ENCODE measurements at places on chromosomes 6 and 20. TPM values are rescaled to one million over a fixed set of nuclear protein-coding genes. Genes with fewer than 3 reads are reported as not detected.
A peak's percentile ranks its signal among the peaks of the same experiment; 100 is the strongest.

DEFB124 gene
- 0.76 TPM for polyA plus RNA-seq

WFDC10B gene
- polyA plus RNA-seq = not detected

ENPP5 gene
- 5.9 TPM for polyA plus RNA-seq

OLIG3 gene
- polyA plus RNA-seq = not detected

TSPO2 gene
- not detected for polyA plus RNA-seq

WFDC12 gene
- polyA plus RNA-seq = not detected

FUT9 gene
- polyA plus RNA-seq = not detected

- H3K27ac ChIP-seq = no peak overlapping the region
- no peak for DNase-seq
- H3K4me3 ChIP-seq = no peak overlapping the region
- no peaks in the 10 kb centered on the region for H3K27me3 ChIP-seq
- no peaks in the 10 kb centered on the region for H3K4me1 ChIP-seq
- no peaks in the 10 kb centered on the region for H3K36me3 ChIP-seq
Observed at GRCh38 chr6:80325742-80326141, 219.3 kb downstream of the BCKDHB start.

GRCh38 chr6:31922942-31923341 lies 4.6 kb upstream of the C2 start:
- H3K4me1 ChIP-seq = no peaks in the 10 kb centered on the region
- H3K36me3 ChIP-seq = no peaks in the 10 kb centered on the region
- DNase-seq = no peak
- H3K27me3 ChIP-seq = no peaks in the 10 kb centered on the region
- H3K27ac ChIP-seq = no peak overlapping the region

DNA sequence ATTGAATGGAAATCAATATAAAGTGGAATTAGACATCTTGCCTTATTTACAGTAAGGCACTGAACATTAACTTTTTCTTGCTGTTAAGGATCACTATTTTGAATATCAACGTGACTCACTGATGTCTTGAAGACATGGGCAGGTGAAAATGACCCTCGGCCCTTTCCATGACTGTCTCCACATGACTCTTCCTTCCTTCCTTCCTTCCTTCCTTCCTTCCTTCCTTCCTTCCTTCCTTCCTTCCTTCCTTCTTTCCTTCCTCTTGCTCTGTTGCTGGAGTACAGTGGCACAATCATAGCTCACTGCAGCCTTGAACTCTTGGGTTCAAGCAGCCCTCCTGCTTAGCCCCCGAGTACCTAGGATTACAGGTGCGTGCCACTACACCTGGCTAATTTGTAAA lies 52.2 kb upstream of the TOX2 start:
- no peak for DNase-seq
- H3K36me3 ChIP-seq = no peaks in the 10 kb centered on the region
- no peak overlapping the region for H3K4me3 ChIP-seq
- no peaks in the 10 kb centered on the region for H3K27me3 ChIP-seq
- no peaks in the 10 kb centered on the region for H3K4me1 ChIP-seq
- H3K27ac ChIP-seq = no peak overlapping the region

DNA sequence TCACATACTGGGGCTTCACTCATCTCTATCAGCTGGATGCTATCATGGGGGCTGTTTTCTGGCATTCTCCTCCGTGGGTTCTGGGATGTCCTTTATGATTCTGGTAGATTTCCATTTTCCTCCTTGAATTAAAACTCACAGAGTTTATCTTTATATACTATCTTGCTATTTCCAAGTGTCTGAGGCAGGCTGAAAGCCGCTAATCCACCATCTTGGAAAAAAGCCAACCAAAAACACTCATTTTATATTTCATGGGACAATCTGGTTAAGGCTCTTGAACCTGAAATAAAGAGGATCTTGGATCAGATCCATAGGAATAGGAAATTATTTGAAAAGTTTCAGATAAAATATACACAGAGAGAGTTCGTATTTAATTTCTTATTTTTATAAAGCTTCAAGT lies 86.0 kb downstream of the AFG1L start:
- no peak overlapping the region for H3K4me3 ChIP-seq
- no peak for DNase-seq
- no peaks in the 10 kb centered on the region for H3K4me1 ChIP-seq
- no peaks in the 10 kb centered on the region for H3K36me3 ChIP-seq
- no peak overlapping the region for H3K27ac ChIP-seq

DNA sequence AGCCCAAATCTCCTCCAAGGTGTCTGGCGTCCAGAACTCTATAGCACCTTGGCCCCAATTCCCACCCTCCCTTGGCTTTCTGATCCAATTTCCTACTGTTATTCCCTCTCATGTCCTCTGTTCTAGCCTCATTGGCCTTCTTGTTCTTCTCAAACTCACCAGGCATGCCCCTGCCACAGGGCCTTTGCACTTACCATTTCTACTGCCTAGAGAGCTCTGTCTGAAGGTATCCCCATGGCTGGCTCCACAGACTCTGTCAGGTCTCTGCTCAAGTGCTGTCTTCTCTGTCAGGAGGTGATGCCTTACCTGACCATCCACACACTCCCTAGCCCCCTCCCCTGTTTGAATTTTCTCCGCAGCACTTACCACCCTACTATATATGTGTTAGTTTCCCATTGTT lies 5.6 kb upstream of the BMP6 start:
- no peaks in the 10 kb centered on the region for H3K4me1 ChIP-seq
- no peak for DNase-seq
- H3K27ac ChIP-seq = no peak overlapping the region
- no peaks in the 10 kb centered on the region for H3K36me3 ChIP-seq

GRCh38 chr6:79861023-79861422 lies 86.3 kb downstream of the ELOVL4 start:
- no peaks in the 10 kb centered on the region for H3K36me3 ChIP-seq
- H3K4me1 ChIP-seq = no peaks in the 10 kb centered on the region
- DNase-seq = no peak
- no peak overlapping the region for H3K4me3 ChIP-seq

DNA sequence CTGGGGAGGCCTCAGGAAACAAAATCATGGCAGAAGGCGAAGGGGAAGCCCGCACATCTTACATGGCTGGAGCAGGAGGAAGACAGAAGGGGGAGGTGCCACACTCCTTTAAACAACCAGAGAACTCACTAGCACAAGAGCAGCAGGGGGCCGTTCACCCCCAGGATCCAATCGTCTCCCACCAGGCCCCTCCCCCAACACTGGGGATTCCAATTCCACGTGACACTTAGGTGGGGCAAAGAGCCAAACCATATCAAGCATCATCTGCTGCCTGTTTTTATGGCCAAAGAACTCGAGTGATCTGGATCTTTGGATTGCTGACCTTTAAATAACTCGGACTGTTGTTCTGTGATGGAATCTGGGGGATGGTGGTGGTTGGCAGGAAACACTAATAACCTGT lies 28.0 kb downstream of the PNLDC1 start:
- no peaks in the 10 kb centered on the region for H3K36me3 ChIP-seq
- no peaks in the 10 kb centered on the region for H3K27me3 ChIP-seq
- no peak overlapping the region for H3K27ac ChIP-seq
- H3K4me1 ChIP-seq = no peaks in the 10 kb centered on the region

- H3K36me3 ChIP-seq = no peaks in the 10 kb centered on the region
- DNase-seq = no peak
- no peak overlapping the region for H3K27ac ChIP-seq
- no peaks in the 10 kb centered on the region for H3K27me3 ChIP-seq
- no peak overlapping the region for H3K4me3 ChIP-seq
Observed at GRCh38 chr6:17365961-17366360, 27.4 kb upstream of the CAP2 start.

DNA sequence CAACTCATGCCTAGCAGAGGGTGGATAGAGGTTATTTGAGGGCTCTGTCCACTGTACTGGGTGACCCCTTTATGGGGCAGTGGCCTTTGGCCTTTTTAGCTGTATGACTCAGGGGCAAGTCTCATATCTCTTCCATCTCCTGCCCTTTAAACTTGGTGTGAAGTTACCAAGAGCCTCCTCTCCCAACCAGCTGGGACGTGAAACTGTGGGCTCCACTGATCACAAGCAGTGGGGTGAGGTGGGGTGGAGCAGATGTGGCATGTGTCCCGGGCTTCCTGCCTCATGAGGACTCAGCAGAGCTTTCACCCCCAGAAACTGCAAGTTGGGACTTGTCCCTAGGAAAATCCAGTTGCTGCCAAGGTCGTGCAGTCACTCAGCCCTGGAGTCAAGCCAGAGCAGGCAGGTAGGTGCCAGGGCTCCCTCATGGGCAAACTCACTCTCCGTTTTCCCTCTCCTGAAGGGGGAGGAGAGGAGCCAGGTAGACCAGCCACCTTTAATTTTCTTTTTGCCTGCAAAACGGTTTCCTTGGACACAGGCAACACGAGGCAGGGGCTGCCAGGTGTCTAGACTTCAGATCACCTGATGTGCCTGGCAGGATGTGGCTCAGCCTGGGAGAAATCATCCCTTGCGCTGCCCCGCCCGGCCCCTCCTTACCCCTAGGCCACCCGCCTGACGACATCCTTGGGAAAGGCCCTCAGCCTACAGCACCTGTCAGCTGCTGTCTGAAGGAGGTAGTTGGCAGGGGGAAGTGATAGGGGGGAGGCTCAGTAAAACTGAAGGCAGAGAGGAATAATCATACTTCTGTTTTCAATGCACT lies 4.0 kb downstream of the CDKN1A start:
- no peak for DNase-seq
- H3K4me1 ChIP-seq = peaks cover 20% of the 10 kb centered on the region
- no peak overlapping the region for H3K4me3 ChIP-seq

- no peaks in the 10 kb centered on the region for H3K36me3 ChIP-seq
- H3K4me1 ChIP-seq = no peaks in the 10 kb centered on the region
- no peaks in the 10 kb centered on the region for H3K27me3 ChIP-seq
Observed at GRCh38 chr6:121809211-121809610, 373.8 kb downstream of the GJA1 start.

GRCh38 chr20:60242836-60243505 lies 284.7 kb downstream of the CDH26 start:
- no peak overlapping the region for H3K27ac ChIP-seq
- DNase-seq = no peak

GRCh38 chr6:99177736-99178135 lies 171.7 kb downstream of the FAXC start:
- no peaks in the 10 kb centered on the region for H3K4me1 ChIP-seq
- no peaks in the 10 kb centered on the region for H3K36me3 ChIP-seq
- H3K27ac ChIP-seq = no peak overlapping the region
- DNase-seq = no peak
- no peaks in the 10 kb centered on the region for H3K27me3 ChIP-seq

GRCh38 chr6:143647191-143647590 lies 30.6 kb upstream of the PHACTR2 start:
- no peaks in the 10 kb centered on the region for H3K27me3 ChIP-seq
- H3K36me3 ChIP-seq = no peaks in the 10 kb centered on the region
- no peak overlapping the region for H3K27ac ChIP-seq
- no peak overlapping the region for H3K4me3 ChIP-seq
- no peak for DNase-seq

GRCh38 chr6:163960128-163960527 lies 545.6 kb downstream of the QKI start:
- peak overlapping the region; percentile 5 for H3K27ac ChIP-seq
- H3K4me1 ChIP-seq = peaks cover 27% of the 10 kb centered on the region
- H3K36me3 ChIP-seq = no peaks in the 10 kb centered on the region
- no peaks in the 10 kb centered on the region for H3K27me3 ChIP-seq

- peak overlapping the region; percentile 46 for H3K27ac ChIP-seq
- peaks cover 1% of the 10 kb centered on the region for H3K36me3 ChIP-seq
- no peak for DNase-seq
- H3K4me3 ChIP-seq = no peak overlapping the region
Observed at GRCh38 chr6:17703256-17703694, 3.5 kb downstream of the NUP153 start.

DNA sequence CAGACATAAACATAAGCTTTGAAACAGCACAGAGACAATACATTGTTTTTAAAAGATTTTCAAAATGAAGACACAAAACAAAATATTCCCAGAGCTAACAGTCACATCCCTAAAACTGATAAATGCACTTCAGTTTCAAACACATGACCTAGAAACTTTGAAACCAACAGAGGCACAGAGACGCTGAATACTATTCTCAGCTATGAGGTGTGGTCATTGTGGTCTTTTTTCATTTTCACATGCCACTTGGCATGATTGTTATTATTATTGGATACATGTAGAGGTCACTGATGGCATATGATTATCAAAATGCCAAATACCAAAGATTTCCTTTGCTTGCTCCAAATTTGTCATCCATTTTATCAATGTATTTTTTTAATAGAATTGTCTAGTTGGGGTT lies 306.9 kb downstream of the QKI start:
- no peak for DNase-seq
- no peak overlapping the region for H3K27ac ChIP-seq
- no peaks in the 10 kb centered on the region for H3K27me3 ChIP-seq
- no peaks in the 10 kb centered on the region for H3K36me3 ChIP-seq
- H3K4me1 ChIP-seq = peaks cover 3% of the 10 kb centered on the region
- H3K4me3 ChIP-seq = no peak overlapping the region

GRCh38 chr6:109229536-109229935 lies 134.2 kb downstream of the CEP57L1 start:
- H3K4me3 ChIP-seq = no peak overlapping the region
- H3K27ac ChIP-seq = no peak overlapping the region
- no peak for DNase-seq
- no peaks in the 10 kb centered on the region for H3K36me3 ChIP-seq
- H3K27me3 ChIP-seq = no peaks in the 10 kb centered on the region

- H3K4me3 ChIP-seq = no peak overlapping the region
- H3K27me3 ChIP-seq = no peaks in the 10 kb centered on the region
- no peaks in the 10 kb centered on the region for H3K36me3 ChIP-seq
- no peak overlapping the region for H3K27ac ChIP-seq
Observed at GRCh38 chr6:51025082-51025777, 206.6 kb downstream of the TFAP2B start.

DNA sequence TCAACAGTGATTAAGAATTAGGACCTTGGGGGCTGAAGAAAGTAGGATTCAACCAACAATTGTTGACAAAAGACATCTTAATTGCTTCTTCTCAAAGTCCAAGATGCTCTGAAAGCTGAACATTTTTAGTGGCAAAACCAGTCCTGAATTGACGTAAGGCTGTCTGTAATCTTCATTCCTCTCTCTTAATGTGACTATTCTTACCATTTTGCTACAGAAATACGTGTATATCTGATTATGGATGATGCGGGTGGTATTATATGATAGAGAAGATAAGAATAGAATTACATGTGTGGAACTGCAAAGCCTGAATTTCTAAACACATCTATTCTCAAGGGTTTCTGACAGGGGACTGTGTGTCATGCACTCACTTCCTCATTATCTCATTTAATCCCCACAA lies 130.3 kb upstream of the SASH1 start:
- H3K4me1 ChIP-seq = no peaks in the 10 kb centered on the region
- H3K4me3 ChIP-seq = no peak overlapping the region

GRCh38 chr6:159461266-159461665 lies 231.8 kb downstream of the SOD2 start:
- H3K27me3 ChIP-seq = no peaks in the 10 kb centered on the region
- peaks cover 2% of the 10 kb centered on the region for H3K4me1 ChIP-seq
- no peak for DNase-seq
- no peaks in the 10 kb centered on the region for H3K36me3 ChIP-seq
- no peak overlapping the region for H3K4me3 ChIP-seq
